Ovary (tissue), 10 donors: ENCODE measurements at places on chromosomes 6 and 20.

GRCh38 chr20:41173791-41174341 lies 36.5 kb downstream of the PLCG1 start:
- no peak for DNase-seq

GRCh38 chr20:50510706-50511542 lies 741 bp downstream of the PTPN1 start:
- peak; percentile 43 for DNase-seq

GRCh38 chr6:77245026-77245425 lies 218.3 kb downstream of the HTR1B start:
- no peak for DNase-seq

DNA sequence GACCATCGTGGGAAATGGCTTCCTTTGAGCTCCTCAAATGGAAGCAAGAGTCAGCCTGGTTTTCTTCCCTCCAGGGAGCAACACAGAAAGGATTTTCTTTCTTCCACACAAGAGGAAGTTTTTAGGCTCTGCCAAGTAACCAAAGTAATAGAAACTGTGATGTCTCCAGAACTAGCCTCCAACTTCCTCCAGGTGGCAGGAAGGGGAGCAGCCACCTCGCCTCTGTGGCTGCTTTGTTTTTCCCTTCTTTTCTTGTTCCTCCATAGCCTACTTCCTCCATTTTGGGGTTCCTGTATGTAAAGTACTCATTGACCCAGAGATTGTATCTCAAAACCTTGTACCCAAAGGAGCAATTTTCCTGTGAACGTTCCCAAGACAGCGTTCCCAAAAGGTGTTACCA lies 32.7 kb upstream of the CCR6 start:
- no peak for DNase-seq

- no peak for DNase-seq
These were observed 111.2 kb upstream of the MMS22L start for GRCh38 chr6:97394160-97394748.

- no peak for DNase-seq
These were observed 10.4 kb upstream of the BCAS4 start for GRCh38 chr20:50784464-50784863.

DNA sequence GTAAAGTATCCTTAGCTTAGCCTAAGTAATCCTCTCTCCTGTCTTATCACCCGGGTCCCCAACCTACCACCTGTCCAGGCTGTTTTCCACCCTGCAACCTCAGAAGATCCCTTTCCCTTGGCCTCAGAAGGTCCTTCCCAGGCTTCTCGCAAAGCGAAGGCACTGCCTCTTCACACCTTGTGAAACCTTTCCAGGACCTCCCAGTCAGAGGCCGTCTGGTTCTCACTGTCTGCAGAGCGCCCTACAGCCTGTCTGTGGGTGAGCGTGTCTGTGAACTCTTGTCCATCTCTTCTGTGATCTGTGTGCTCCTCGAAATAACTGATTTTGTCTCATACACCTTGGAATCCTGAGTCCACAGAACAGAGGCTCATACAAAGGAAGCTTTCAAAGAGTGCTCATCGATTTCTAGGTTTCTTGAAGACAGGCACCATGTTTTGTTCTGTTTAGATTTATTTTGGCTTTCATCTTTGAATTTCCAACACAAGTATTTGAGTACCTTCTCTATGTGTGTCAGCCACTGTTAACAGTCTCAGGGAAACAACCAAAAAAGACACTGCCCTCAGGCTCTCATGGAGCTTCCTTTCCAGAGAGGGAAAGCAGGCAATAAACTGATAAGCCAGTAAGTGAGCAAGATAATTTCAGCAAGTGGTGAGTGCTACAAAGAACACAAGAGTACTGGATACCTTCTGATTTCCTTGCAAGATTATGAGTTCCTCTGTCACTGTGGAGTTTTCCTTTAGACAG lies 6.3 kb downstream of the PDE10A start:
- DNase-seq, result no peak

- DNase-seq, result no peak
These were observed 164.2 kb upstream of the ATXN1 start for GRCh38 chr6:16925461-16925860.
